CD4-positive, alpha-beta T cell treated with Interleukin-4 for 1 hour (primary cell): ENCODE measurements at places on chromosomes 3 and 15.

DNA sequence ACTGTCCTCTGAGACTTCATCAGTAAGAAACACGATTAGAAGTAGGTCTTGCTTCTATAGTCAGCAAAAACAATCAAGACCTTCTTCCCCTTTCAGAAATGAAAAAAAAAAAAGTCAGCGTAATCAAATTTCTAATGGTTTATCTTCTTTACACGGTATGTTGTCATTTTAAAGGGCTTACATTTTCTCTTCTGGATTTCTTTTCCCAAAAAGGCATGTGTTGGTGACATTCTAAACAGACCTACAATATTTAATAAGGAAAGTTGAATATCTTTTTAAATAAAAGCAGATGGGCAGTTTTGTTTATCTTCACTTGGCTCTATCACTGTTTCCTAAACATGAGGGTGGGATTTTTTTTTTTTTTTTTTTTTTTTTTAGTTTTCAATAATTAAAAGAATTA lies 197.3 kb upstream of the ADAMTS9 start:
- DNase-seq: no peak

- DNase-seq: no peak
Measured at GRCh38 chr3:179794355-179794754, 141.5 kb downstream of the USP13 start.

DNA sequence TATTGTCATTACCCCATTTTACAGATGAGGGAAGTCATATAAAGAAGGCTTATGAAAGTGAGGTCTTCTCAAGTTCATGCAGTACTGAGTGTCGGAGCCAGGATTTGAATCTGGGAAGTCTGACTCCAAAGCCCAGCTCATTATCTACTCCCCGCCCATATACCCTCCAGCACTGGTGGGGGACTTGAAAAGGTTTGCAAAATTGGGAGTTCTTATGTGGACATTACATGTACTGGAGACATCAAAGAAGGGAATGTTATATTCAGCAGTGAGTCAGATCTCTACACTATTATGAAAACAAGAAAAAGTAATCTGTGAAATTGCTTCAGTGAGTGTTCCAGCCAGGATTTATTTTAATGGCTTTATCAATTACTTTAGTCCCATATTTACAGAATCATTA lies 185.2 kb upstream of the CADPS start:
- DNase-seq: no peak

- no peak for DNase-seq
Measured at GRCh38 chr15:39631357-39631756, 50.5 kb downstream of the THBS1 start.

GRCh38 chr3:159854500-159855124 lies 134.0 kb upstream of the IL12A start:
- DNase-seq: no peak

DNA sequence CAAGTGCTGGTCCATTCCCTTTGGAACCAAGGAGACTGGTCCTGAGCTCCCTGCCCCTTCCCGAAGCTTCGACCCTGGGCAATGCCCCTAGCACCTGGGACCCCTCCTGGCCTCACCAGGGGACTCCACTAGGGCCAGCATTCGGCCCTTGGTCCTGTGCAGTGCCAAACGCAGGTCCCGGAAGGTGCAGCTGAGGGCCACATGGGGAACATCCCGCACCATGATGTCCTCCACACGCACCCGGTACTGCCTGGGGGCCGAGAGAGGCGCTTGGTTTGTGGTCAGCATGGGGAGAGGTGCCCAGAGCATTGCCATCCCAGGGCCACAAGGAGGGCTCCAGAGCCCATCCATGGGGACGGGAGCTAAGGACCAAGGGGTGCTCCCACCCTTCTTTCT lies 7.9 kb downstream of the CLCN2 start:
- DNase-seq: no peak

- no peak for DNase-seq
Measured at GRCh38 chr3:155323063-155323666, 29.7 kb upstream of the STRIT1 start.

GRCh38 chr3:123344175-123344906 lies 104.5 kb downstream of the ADCY5 start:
- DNase-seq: no peak

GRCh38 chr15:42365921-42366550 lies 6.7 kb downstream of the CAPN3 start:
- DNase-seq: no peak

- no peak for DNase-seq
Measured at GRCh38 chr3:114120211-114120610, 58.6 kb downstream of the DRD3 start.

DNA sequence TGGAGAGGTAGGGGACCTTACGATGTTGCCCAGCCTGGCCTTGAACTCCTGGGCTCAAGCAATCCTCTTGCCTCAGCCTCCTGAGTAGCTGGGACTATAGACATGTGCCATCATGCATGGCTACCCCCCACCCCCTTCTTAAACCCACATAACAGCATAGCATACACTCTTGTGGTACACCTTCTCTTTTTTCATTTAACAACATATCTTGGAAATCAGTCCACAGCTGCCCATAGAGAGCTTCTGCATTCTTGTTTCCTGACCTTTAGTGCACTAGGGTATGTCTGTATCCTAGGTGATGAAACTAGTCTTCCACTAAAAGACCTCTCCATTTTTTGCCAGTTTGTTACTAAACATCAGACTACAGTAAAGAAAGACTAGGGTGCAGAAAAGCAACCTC lies 33.0 kb downstream of the SLC28A1 start:
- DNase-seq: no peak

- DNase-seq: no peak
Measured at GRCh38 chr15:30990446-30991254, 778 bp downstream of the MTMR10 start.

GRCh38 chr15:50925281-50925680 lies 16.8 kb downstream of the AP4E1 start:
- DNase-seq: no peak

DNA sequence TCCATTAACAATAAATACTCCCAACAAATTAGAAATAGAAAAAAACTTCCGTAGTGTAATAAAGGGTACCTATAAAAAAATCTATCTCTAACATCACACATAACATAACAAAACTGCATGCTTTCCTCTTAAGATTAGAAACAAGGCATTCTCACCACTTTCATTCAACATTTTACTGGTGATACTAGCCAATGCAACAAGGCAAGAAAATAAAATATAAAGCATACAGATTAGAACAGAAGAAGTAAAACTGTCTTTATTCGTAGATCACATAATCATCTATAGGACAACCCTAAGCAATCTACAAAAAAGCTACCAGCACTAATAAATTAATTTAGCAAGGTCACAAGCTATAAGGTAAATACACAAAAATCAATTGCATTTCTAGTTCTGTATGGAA lies 107.1 kb downstream of the PLD1 start:
- DNase-seq: no peak

DNA sequence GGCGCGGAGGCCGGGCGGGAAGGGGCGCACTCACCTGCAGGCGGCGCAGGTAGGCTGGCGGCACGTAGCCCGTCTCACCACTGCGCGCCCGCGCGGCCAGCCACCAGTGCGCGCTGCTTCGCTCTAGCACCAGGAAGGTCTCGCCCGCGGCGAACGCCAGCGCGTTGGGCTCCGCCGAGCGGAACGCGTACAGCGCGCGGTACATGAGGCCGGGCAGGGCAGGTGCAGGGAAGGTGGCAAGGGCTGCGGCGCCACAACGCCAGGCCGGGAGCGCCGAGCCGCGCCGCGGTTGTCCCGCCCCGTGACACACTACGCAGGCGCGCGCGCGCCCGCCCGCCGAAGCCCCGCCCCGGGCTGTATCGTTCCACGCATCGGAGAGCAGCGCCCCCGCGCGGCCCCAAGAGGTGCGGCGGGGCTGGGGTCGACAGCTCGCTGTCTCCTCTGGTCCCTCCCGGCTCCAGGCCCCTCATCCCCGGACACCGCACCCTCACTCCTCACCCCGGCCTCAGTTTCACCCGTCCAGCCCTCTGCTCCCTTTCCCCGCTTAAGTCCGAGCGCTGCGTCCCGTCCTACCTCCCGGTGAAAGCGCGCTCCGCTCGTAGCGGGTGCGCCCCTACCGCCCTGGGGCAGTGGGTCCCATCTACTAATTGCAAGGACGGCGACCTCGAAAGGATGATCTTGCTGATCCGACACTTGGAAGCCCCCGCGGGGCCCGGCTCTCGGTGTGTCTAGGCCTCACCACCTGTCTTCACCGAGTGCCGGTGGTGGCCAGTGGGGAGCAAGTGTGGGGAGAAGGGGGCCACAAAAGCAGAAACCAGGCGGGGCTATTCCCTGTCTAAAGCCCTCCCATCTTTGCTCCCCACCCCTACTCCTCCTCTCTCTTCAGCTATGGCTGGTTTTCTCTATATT lies at the start of gene NCKIPSD:
Gene NCKIPSD (minus strand): TSS at position 313 of the 909 bp plus-strand sequence. CDS start 108 bp downstream, at position 205.
- DNase-seq: peak; percentile 91

- peak; percentile 91 for DNase-seq
Measured at GRCh38 chr3:195549931-195550519, 6.9 kb upstream of the PPP1R2 start.

DNA sequence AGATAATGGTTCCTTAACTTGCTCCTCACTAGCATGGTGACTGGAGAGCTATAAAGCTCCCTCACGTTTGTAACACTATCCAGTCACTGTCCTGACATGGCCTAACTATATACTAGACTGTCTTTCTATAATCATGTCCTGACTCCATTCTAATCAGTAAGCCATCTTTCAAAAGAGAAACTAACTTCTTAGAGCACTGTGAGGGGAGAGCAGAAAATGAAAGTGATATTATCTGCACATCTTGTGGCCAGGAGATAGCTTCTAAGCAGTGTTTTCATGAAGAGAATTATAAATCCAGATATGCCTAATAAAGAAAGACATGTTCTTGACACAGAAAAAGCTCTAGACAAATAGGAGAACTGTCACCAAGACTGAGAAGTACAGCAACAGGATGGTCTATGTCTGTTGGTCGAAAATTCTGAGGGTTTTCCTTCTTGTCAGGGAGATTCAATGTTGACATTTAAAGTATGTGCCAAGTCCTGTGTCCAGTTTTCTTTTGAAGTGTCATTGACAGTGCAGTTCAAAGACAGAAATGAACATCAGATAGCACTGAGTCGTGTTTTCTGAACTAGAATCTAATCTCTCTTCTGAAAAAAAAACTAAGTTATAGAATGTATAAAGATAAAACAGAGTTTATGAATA lies 230.6 kb upstream of the PEX5L start:
- peak; percentile 42 for DNase-seq

GRCh38 chr3:122789585-122790273 lies 3.9 kb downstream of the HSPBAP1 start:
- no peak for DNase-seq

DNA sequence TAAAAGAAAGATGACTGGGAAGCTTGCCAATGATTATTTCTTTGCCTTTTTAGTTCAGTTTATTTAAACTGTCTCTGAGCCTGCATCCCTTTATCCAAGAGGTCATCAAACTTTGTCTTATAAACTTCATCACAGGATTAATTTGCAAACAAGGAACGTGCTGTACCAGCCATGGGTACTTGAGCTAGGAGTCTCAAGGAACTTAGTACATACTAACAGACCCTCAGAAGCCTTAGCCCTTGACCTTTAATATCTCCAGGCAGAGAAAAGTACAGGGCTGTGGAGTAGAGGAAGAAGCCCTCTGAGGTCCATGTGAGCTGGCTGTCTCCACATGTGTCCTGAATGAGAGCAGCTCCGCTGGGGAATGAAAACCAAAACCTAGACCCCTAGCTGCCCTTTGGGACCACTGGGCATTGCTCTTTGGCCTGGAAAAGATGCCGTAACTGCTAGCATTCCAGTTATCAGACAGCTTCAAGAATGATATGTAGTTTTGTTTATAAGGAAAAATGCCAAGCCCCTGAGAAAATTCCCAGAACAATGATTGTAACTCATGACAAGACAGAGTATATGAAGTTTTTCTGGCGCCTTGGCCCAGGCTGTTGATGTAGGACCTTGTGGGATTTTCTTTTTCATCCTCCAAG lies 92.1 kb downstream of the ASB7 start:
- no peak for DNase-seq

- peak; percentile 57 for DNase-seq
Measured at GRCh38 chr15:31472636-31473384, 146.2 kb downstream of the KLF13 start.

DNA sequence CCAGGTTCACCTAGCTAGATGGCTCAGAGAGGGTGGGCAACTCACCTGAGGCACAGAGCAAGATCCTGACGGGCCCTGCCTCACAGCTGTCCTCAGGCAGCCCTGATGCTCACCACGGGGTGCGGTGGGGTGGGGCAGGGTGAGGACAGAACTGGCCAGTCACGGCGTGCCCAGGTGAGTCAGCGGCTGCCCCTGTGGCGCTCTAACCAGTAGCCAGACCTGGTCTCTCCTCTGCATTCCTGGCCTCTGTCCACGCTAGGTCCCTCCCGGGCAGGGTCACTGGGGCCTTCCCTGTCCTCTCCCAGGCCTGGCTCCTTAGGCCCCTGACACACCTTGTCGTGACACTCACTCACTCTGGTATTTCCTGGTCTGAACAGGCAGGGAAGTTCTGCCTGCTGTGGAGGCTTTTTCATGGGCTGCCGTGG lies 901 bp downstream of the ALS2CL start:
- no peak for DNase-seq
